ENCODE measurements at places on chromosomes 4 and X.

DNA sequence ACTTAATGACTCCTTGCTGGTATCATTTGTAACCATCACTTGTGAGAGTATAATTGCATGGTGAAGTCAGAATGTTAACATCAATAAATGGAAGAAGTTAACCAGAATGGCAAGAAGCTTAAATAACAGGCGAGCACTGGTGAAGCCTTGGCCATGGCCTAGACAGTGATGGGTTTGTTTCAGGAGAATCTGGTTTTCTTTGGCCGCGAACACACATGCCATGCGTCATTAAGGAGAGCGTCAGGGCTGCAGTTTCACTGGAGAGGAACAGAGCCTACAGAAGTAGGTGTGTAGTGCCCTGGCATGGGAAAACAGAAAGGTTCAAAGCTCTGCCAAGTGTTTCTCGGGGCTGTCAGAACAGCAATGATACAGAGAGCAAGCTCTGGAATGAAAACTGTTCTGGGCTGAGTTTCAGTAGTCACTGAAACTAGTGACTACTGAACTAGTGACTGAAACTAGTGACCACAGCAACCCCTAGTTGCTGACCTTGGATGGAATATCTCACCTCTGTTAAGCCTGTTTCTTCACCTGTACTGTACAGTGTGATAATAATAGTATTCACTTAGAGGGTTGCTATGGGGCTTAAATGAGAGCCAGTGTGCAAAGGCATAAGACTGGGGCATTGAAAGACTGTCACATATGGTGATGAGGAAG, 93.8 kb downstream of the C4orf51 start:
- no peaks in the 10 kb centered on the region for H3K36me3 ChIP-seq
- no peak overlapping the region for H3K27ac ChIP-seq
- H3K27me3 ChIP-seq: no peaks in the 10 kb centered on the region
- no peak overlapping the region for H3K4me3 ChIP-seq
- no peak for DNase-seq
- no peaks in the 10 kb centered on the region for H3K4me1 ChIP-seq

- no peaks in the 10 kb centered on the region for H3K27me3 ChIP-seq
- no peak for DNase-seq
- no peak overlapping the region for H3K27ac ChIP-seq
- H3K4me1 ChIP-seq: no peaks in the 10 kb centered on the region
These were observed 9.4 kb upstream of the CLDN34 start for GRCh38 chrX:9957743-9958142.

DNA sequence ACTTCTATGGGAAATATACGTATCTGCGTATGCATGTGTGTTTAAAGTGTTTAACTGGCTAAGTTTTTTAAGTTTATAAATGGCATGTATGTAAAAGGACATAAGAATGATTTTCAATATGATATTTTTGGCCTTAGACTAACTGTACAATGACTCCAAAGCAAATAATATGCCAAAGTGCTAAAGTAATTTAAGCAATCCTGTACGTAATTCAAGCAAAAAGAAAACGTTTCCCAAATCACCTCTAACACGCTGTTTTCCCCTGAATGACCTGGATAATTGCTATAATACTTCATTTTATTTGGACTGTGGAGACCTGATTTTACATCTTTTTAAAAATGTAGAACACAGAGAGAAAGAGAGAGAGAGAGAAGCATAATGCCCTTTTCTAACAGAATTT, 183.0 kb upstream of the HAND2 start:
- no peak overlapping the region for H3K4me3 ChIP-seq
- H3K27me3 ChIP-seq: no peaks in the 10 kb centered on the region
- H3K36me3 ChIP-seq: no peaks in the 10 kb centered on the region

DNA sequence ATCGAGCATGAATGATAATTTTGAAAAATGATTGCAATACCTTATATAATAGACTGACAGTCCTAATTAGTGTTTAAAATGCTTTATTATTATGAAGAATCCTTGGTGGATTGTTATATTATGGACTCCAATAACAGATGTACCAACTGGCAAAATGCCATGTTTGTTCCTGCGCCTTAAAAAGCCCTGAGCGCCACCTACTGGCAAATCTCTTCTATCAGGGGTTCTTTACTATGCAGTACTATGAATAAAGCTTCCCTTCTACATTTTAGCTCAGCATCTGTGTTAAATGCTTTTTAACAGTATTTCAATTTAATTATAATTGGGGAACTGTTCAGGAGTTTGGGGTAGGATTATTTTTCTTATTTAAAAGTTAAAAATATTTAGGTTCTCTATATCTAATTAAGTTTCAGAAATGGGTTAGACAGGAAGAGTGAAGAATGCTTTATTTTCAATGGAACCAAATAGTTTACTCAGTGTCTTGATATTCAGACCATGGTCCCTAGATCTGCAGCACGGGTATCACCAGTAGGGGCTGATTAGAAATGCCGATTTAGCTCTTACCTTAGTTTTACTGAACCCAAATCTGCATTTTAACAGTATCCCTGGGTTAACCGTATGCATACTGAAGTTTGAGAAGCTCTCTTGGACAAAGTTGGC, 20.0 kb downstream of the CFAP97 start:
- no peaks in the 10 kb centered on the region for H3K4me1 ChIP-seq
- no peaks in the 10 kb centered on the region for H3K27me3 ChIP-seq
- H3K36me3 ChIP-seq: peaks cover 16% of the 10 kb centered on the region
- H3K4me3 ChIP-seq: no peak overlapping the region

DNA sequence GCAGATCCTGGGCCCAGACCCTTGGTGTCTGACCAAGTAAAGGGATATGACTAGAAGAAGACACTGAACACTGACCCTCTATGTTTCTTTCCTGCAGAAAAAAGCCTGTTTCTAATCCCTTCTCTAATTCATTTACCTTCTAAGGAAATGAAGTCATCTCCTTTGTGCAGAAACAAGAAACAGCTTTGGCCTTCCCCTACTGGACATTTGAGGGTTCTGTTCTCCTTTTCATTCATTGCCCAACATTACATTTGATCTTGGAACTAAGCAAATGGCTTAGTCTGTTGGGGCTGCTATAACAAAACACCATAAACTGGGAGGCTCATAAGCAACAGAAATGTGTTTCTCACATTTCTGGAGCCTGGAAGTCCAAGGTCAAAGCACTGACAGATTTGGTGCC, 20.0 kb downstream of the HCCS start:
- H3K4me3 ChIP-seq: no peak overlapping the region
- no peak for DNase-seq
- H3K36me3 ChIP-seq: no peaks in the 10 kb centered on the region
- no peaks in the 10 kb centered on the region for H3K4me1 ChIP-seq
- H3K27ac ChIP-seq: no peak overlapping the region

DNA sequence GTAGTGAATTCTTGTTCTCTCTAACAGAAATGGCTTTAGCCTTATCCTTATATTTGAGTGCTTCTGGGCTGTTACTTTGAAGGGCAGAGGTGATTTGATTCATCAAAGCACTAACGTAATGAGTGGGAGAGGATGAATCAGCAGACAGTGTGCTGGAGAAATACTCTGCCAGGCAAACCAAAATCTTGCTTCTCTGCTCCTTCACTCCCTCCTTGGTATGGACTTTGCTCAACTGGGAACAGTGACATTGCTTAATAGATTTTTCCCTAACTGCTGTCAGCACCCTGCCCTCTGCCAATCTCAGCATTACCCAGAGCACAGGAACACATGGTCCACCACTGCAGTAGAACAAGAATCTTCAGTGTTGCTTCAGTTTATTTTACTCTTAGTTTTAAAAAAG, 56.0 kb downstream of the PDLIM5 start:
- no peaks in the 10 kb centered on the region for H3K27me3 ChIP-seq
- peak overlapping the region; percentile 72 for H3K27ac ChIP-seq
- peaks cover 14% of the 10 kb centered on the region for H3K4me1 ChIP-seq

DNA sequence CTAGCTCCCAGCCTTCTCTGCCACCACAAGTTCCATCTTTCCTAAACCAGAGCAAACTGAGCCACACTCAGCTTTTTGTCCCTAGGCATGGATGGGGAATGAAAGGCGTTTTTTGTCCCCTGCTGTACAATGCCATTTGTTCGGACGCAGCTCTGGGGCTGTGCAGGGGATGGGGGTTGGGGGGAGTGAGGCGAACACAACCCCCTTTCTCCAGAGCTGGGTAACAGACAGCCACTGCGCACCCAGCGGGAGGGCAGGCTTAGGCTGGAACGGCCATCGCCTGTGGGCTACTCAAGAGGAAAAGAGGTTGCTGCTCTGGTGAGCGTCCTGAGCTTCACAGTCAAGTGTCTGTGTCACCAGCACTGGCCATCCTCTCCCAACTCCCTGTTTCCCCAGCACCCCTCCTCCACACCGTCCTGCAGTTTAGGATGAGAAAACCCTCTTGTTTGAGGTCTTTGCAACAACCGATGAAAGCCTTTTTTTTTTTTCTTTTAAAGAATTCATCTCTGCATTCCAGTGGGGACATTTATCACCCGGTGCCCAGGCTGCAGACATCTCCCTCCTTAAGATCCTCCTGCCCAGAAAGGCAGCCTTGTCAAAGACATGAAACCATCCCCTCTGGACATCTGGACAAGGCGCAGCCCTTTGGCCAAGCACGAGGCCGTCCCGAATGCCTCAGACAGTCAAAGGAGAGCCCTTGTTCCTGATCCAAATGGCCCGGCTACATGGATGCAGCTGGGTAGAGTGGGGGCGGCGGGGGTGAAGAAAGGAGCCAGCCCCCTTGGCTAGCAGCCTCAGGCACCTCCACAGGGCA, 419.6 kb downstream of the BCOR start:
- DNase-seq: no peak
- H3K27me3 ChIP-seq: no peaks in the 10 kb centered on the region
- H3K4me3 ChIP-seq: no peak overlapping the region
- no peaks in the 10 kb centered on the region for H3K4me1 ChIP-seq

DNA sequence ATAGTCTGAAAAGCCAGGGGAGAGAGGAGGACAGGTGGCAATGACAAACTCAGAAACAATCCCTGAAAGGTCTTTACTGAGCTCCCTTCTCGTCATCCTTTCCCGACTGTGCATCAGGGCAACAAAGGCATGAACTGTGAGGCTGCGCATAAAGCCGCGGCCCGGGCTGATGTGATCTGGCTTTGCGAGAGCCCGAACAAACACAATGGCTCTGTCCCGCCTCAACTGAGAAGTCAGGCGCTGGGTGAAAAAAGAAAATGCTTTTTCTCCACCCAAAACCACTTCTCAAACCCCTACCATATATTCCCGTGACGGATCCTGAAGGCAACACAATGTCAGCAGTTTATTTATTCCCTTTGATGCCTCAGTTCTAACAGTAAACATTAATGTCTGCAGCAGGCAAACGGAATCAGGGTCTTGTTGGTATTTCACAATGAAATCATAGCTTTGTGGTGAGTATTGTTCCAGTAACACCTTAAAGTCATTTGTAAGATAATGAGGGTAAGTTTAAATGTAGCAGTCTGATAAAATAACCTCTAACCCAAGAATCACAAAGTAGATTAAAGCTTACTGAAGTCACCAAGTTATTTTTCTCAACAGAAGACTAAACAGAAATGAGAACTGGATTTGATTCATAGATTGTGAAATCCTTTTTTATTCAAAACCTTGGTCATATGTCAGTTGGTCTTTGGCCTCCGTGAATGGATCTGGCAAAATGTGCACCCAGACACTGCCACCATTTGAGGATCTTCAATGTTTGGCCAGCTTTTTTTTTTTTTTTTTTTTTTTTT, 67.4 kb downstream of the APBB2 start:
- peaks cover 63% of the 10 kb centered on the region for H3K4me1 ChIP-seq
- no peak for DNase-seq
- no peaks in the 10 kb centered on the region for H3K36me3 ChIP-seq
- peak overlapping the region; percentile 49 for H3K27ac ChIP-seq
- no peak overlapping the region for H3K4me3 ChIP-seq
- no peaks in the 10 kb centered on the region for H3K27me3 ChIP-seq

DNA sequence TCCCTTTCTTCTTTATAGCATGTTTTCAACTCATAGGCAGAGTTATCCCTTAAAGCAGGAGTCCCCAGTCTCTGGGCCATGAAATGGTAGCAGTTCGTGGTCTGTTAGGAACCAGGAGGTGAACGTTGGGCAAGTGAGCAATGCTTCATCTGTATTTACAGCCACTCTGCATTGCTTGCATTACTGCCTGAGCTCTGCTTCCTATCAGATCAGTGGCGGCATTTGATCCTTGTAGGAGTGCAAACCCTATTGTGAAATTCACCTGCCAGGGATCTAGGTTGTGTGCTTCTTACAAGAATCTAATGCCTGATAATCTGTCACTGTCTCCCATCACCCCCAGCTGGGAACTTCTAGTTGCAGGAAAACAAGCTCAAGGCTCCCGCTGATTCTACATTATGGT, 39.8 kb downstream of the DTHD1 start:
- DNase-seq: no peak
- H3K36me3 ChIP-seq: no peaks in the 10 kb centered on the region
- no peak overlapping the region for H3K4me3 ChIP-seq
- H3K4me1 ChIP-seq: no peaks in the 10 kb centered on the region
- H3K27ac ChIP-seq: no peak overlapping the region
- no peaks in the 10 kb centered on the region for H3K27me3 ChIP-seq

GRCh38 chr4:86506591-86506990, 87.5 kb upstream of the PTPN13 start:
- no peak overlapping the region for H3K27ac ChIP-seq
- H3K27me3 ChIP-seq: no peaks in the 10 kb centered on the region
- peaks cover 16% of the 10 kb centered on the region for H3K4me1 ChIP-seq

DNA sequence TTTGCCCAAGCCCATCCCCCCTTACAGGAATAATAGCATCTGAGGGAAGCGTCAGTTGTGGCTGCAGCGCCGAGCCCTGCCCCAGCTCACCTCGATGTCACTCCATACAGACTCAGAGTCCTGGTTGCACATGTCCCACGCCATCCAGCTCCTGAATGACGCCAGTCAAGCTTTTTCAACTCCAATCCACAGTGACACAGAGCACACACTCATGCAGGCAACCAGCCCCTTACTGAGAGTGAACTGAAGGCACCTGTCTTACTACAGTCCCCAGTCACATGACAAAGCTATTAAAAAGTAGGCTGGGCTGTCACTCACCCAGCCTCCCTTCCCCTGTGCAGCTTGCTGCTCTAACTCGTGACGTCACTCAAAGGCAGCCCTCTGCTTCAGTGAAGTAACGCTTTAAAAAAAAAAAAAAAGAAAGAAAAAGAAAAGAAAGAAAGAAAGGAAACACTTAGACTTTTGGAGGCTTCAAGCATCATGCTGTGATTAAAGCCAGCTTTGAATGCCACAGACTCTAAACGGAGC, at the start of gene PPARGC1A:
Gene PPARGC1A (minus strand): TSS at position 234 of the 528 bp plus-strand sequence. CDS start 90 bp downstream, at position 144.
- H3K27me3 ChIP-seq: no peaks in the 10 kb centered on the region
- H3K36me3 ChIP-seq: no peaks in the 10 kb centered on the region
- DNase-seq: no peak
- H3K4me1 ChIP-seq: peaks cover 4% of the 10 kb centered on the region
- H3K4me3 ChIP-seq: peak within 1 kb of the TSS; percentile 63

GRCh38 chr4:52259978-52260377, 208.9 kb downstream of the SPATA18 start:
- no peak overlapping the region for H3K4me3 ChIP-seq
- H3K36me3 ChIP-seq: no peaks in the 10 kb centered on the region
- no peak for DNase-seq

DNA sequence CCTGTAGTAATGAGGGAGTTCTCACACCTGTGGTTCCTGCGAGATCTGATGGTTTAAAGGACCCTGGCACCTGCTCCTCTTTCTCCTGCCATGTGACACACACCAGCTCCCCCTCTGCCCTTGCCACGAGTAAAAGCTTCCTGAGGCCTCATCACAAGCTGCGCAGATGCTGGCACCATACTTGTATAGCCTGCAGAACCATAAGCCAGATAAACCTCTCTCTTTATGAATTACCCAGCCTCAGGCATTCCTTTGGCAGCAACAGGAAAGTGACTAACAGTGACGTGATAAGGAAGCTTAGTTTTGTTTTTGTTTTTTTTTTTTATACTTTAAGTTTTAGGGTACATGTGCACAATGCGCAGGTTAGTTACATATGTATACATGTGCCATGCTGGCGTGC, 130.9 kb downstream of the AFAP1 start:
- no peaks in the 10 kb centered on the region for H3K4me1 ChIP-seq
- peak overlapping the region; percentile 88 for H3K27ac ChIP-seq
- no peak overlapping the region for H3K4me3 ChIP-seq
- DNase-seq: no peak
